ENCODE measurements at places on chromosomes 4 and X.

GRCh38 chr4:106914223-106914622 lies 121.9 kb downstream of the DKK2 start:
- DNase-seq, result no peak

- DNase-seq, result no peak
Measured at GRCh38 chr4:130851932-130852331, 1756.0 kb downstream of the C4orf33 start.

GRCh38 chr4:8695237-8696219 lies 103.0 kb downstream of the CPZ start:
- peak; percentile 13 for DNase-seq

DNA sequence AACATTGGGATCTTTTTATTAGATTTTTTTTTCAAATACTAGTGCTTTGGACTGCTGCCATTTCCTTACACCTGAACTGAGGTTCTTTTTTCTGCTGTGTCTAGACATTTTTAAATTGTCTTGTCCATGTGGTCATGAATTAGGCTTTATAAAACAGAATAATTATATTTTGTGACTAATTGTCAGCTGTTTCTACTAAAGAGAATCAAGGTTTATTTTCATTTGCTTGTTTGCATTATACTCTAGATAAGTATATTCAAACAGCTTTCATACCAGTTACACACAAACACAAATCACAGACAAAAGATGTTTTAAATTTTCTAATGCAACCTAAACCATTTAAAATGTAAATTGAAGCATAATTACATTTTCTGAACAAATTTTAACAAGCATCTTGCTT lies 194.7 kb downstream of the GALNTL6 start:
- DNase-seq, result no peak

DNA sequence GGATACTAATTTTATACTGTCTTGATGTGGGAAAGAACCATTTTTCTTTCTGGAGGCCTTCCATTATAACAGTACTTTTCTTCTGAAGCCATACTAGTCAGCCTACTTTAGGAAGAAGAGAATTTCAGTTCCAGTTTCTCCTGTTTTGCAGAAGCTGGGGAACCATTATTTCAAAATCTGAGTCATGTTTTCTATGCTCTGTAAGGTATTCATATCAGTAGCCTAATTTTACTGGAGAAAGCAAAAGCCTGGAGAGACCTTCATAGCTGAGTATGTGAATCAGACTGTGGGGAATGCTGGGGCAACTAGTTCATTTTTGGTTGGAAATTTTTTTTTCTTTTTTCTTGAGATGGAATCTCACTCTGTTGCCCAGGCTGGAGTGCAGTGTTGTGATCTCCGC lies 22.4 kb downstream of the AFF1 start:
- peak; percentile 47 for DNase-seq

DNA sequence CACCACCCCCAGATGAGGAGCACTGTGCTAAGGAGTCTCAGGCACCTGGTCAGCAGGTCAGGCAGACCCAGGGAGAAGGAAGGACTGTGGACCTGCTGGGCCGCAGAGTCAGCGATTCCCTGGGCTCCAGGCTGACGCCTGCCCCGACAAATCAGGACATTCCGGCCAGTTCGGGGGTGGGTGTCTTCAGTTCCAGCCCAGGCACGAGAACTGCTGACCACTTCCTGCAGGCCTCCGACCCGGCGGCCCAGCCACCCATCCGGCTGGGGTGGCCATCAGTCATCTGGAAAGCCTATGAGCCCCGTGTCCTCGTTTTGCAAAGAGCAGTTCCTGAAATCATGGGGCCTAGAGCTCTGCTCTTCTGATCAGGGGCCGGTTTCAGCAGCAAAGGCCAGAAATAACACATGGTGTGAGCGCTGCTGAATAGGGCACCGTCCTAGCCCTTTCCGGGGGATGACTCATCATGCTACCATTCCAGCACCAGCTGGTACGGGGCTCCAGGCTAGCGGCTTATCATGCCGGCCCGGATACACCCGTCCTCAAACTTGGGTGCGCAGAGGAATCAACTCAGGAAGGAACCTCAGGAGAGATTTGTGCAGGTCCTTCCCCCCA lies 7.8 kb upstream of the SH3TC1 start:
- DNase-seq, result peak; percentile 78

GRCh38 chrX:42615161-42615563 lies 162.8 kb downstream of the PPP1R2C start:
- DNase-seq, result no peak

DNA sequence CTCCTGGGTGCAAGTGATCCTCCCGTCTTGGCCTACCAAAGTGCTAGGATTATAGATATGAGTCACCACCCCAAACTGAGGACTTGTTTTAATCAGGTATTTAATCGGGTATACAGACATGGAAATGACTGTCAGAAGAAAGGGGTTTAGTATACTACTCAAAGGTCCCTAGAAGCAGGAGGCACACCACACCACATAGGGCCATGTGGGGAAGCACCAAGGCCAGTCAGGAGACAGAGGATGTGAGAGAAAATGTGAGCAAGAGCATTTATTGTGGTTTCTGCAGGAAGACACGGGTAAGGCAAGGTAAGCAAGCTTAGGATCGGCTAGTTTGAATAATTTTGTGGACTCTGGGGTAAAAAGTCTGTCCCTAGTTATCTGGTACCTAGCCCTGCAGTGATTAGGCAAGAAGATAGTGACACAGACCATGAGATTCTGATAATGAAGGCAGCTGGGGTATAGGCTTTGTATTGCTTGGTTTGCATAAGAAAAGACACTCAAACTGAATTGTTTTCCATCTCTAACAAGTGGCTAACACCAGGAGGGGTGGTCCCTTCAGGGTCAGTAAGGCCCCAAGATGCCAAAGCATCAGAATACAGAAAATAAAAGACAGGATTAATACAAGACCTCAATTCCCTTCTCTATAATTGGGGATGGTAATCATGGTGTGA lies 408.8 kb upstream of the F9 start:
- DNase-seq, result no peak

DNA sequence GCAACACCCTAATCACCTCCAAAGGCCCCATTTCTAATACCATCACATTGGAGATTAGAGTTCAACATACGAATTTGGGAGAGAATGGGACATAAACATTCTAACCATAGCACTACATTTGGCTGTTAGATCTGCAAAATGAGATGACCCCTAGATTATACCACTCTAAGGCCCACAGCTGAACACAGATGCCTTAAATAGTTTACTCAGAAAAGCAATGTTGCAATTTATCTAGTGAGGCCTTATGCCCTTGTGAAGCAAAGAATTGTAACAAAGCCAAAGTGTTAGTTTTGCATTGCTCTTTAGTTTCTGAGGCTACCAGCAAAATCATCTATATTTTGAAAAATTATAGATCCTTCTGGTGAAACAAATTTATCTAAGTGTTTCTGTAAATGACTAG lies 31.6 kb upstream of the ARHGEF6 start:
- DNase-seq, result no peak

GRCh38 chr4:84849051-84849640 lies 117.3 kb downstream of the WDFY3 start:
- peak; percentile 56 for DNase-seq

GRCh38 chr4:95528388-95528948 lies 20.3 kb downstream of the UNC5C start:
- no peak for DNase-seq

- DNase-seq, result no peak
Measured at GRCh38 chr4:5383191-5383980, 325.0 kb downstream of the EVC2 start.

DNA sequence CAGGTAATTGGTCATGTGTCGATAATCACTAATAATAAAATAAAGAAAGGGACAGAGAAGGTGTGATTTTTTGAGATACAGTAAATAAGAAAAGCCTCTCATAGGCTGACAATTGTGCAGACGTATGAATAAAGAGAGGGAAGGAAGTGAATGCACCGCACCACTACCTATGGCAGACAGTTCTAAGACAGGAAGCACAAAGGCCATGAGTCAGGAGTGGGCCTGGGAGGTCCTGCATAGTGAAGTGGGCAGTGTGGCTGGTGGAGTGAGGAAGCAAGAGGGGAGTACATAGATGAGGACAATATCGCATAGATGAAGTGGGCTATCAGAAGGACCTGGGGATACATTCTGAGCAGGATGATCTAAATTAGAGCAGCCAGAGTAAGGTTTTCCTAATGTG lies 75.6 kb downstream of the BMP3 start:
- no peak for DNase-seq

DNA sequence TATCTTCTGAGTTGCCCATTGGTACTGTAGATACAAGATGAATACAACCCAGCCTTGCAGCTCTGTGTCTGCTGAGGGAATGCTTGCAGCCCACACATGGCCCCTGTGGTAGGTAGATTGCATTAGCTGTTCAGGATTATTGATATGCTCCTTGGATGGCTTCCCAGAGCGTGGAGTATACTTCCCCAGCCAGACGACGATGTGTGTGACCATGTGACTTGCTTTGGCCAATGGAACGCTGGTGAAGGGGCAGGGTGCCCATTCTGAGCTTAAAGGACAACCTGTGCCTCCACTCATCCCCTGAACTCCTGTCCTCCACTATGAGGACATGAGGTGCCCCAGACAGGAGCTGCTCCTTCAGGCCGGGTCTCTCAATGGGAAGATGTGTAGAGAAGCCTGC lies 23.9 kb upstream of the FGFBP2 start:
- no peak for DNase-seq

DNA sequence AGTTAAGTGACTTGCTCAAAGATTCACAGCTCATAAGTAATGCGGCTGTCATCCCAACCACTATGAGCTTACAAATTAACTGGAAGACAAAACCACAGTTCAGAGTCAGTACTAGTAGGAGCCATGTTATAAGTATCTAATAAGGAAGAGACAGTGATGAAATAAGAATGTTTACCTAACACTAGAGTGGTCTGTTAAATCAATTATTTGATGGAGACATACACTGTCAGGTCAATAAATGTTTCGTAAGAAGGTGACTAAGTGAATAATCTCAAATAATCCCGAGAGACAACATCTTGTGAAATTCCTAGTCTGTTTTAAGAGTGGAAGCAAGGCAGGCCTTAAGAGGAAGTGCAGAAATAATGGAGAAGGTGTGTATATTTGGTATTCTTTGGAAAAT lies 25.8 kb upstream of the AMELX start:
- no peak for DNase-seq

GRCh38 chr4:120331486-120332370 lies 265.1 kb upstream of the MAD2L1 start:
- DNase-seq, result no peak

DNA sequence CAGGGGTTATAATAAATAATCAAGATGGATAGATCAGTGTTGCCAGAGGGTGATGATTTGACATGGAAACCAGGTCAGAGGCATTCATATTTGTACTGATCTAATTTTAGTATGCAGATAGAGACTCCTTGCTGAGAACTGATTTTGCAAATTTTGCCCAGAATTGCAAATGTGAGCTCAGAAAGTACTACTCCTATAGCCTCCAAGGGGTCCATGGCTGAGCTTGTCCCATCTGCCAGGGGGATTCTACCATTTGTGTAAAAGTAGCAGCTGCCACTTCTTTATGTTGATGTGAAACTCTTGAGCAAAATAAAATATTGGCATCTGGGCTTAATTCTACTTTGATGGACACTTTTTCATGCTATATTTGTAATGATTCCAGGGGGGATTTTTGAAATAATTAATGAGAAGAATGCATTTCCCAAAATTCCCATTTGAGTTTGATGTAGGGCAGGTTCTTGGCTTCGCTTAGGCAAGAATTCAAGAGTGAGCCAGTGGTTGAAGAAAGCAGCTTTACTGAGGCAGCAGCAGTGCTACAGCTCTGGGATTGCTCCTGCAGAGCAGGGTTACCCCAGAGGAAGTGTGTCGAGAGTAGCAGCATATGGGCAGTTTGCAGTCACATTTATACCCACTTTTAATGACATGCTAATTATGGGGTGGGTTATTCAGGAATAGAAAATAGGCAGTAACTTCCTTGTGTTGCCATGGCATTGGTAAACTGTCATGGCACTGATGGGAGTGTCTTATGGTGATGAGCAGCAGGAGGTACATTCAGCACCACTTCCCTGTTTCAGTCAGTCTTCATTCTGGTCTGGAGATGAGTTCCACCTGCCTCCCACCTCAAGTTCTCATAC lies 38.7 kb upstream of the DCLK2 start:
- DNase-seq, result no peak

- no peak for DNase-seq
Measured at GRCh38 chr4:8167291-8167690, 8.7 kb upstream of the ABLIM2 start.

- DNase-seq, result peak; percentile 91
Measured at GRCh38 chr4:87108142-87108546, 112.3 kb downstream of the KLHL8 start.

DNA sequence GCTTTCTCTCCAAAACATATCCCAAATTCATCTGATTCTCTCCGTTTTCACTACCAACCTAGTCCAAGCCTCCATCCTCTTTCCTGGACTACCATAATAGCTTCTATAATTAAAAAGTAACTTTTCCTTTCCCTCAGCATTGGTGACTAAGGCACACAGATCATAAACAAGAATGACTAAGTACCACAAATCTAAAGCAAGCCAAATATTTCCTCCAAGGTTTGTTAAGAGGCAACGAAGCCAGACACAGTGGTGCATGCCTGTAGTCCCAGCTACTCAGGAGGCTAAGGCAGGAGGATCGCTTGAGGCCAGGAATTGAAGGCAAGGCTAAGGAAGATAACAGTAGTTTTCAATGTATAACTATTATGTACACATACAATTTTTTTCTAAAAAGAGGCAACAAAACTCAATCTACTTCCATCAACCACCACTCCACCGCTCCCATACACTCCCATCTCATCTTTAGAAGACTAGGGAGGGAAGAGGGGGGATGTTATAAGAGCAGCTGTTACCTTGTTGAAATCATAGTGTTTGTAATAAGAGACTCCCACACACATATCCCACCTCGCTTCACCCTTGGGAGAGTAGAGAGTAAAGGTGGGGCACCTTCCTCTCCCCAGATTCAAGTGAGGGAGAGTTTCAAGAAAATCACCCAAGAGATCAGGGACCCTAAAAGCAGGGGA lies 4.2 kb upstream of the JCHAIN start:
- no peak for DNase-seq

DNA sequence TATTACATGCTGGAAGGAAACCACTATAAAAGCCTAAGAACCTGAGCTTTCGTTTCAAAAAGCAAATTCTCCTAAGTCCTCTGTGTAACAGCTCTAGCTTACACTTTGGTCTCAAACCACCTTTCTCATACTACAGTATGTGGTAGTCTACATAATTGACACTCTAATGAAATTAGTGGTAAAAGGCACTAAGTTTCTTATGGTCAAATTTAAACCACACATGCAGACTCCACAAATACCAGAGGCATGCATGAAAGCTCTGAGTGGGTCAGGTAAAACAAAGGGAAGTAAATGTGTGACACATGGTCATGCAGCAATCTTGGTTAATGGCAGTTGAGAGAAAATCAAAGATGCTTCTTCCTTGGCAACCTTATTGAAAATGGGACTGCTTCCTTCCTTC lies 187.8 kb downstream of the CCNG2 start:
- DNase-seq, result no peak

GRCh38 chr4:84780719-84781118 lies 185.8 kb downstream of the WDFY3 start:
- DNase-seq, result no peak

DNA sequence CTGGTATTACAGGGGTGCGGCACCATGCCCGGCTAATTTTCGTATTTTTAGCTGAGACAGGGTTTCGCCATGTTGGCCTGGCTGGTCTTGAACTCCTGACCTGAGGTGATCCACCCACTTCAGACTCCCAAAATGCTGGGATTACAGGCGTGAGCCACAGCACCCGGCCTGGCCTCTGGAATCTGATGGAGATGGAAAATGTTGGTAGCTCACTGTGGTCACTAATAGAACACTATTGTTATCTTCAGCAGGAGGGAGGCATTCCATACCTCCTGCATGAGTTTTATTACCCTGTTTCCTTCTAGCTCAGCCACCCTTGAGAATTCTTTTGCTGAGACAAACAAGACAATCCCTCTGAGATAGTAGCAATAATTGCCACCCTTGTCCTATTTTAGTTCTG lies 105.0 kb downstream of the SHROOM3 start:
- peak; percentile 85 for DNase-seq

GRCh38 chr4:184860018-184860779 lies 34.4 kb upstream of the ACSL1 start:
- no peak for DNase-seq
